NCI-H226 (cell line): ENCODE measurements at places on chromosomes 3 and 15.

- DNase-seq: no peak
Observed at GRCh38 chr3:48407542-48408099, 22.3 kb downstream of the PLXNB1 start.

GRCh38 chr15:63940966-63941620, 105.2 kb downstream of the DAPK2 start:
- no peak for DNase-seq

GRCh38 chr15:31799715-31800321, 230.5 kb upstream of the CHRNA7 start:
- DNase-seq: no peak

DNA sequence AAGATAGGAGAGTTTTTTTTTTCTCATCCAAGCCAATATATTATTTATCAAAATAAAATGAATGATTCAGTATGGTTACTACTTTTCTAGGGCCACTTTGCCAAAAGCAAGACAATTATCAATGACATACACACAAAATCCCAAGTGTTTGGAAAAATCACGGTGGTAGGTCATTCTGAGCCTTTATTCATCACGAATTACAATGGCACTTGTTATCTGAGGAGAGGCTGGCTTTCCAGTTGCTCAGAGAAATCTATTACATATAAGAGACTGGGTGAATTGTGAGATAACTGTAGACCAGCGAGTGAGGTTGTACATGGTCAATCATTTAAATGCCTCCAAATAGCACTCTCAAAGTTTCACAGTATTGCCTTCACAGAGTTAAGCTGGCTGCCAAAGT, 20.4 kb upstream of the FGF12 start:
- no peak for DNase-seq

DNA sequence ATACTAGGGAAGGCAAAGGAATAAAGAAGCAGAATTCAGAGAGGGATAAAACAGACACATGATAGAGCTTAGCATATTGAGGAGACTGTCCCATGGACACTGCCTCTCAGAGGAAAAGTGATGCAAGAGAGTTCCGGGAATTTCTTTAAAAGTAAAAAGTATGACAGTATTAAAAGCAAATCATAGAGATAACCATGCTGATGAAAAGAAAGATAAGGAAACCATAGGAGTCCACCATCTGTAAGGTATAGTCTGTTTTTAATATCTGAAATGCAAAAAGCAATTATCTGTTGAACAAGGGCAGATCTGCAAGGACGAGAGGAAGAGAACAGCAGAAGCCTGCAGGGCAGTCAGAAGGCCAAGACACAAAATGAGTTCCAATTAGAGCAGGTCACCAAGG, 495.9 kb upstream of the GOLIM4 start:
- no peak for DNase-seq

GRCh38 chr3:114582929-114583328, 289.1 kb downstream of the TIGIT start:
- no peak for DNase-seq

GRCh38 chr3:159757341-159758060, 231.1 kb upstream of the IL12A start:
- DNase-seq: no peak

- DNase-seq: no peak
Observed at GRCh38 chr3:29991198-29991597, 615.2 kb upstream of the TGFBR2 start.

GRCh38 chr15:33988384-33988783, 20.1 kb downstream of the CHRM5 start:
- no peak for DNase-seq
